ENCODE measurements at places on chromosomes 11 and 22. TPM values are rescaled to one million over a fixed set of nuclear protein-coding genes. Genes with fewer than 3 reads are reported as not detected.

NFAM1 gene
- total RNA-seq: not detected

RTN4RL2 gene
- total RNA-seq: not detected

- no peak for DNase-seq
These were observed 19.6 kb downstream of the THAP12 start for GRCh38 chr11:76361374-76361773.

DNA sequence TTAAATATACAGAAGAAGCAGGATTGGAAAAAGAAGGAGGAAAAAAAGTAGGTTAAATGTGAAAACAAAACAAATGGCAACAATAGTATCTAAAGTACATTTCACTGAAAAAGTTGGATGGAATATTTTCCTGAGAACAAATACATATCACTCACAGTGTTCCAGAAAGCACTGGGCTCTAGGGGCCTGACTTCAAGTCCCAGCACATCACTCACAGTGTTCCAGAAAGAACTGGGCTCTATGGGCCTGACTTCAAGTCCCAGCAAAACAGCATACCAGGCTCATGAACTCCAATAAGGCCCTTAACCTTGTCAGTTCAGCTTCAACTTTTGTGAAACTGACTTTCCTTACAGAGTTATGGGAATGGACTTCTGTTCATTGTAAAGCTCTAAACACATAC lies 46.0 kb upstream of the CCDC34 start:
- no peak for DNase-seq

CACNA1I gene
- not detected for total RNA-seq

OR8D4 gene
- total RNA-seq: not detected

DNA sequence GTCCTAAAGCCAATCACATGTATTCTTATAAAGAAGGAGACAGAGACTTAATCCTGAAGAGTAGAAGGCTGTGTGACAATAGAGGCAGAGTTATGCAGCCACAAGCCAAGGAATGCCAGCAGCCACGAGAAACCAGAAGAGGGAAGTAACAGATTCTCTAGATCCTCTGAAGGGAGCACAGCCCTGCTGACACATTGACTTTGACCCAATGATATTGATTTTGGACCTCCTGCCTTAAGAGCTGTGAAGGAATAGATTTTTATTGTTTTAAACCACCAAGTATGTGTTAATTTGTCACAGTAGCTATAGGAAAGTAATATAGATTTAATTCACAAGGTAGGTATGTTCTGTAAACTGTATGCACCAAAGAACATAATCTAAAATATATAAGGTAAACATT lies 103.6 kb downstream of the TTC17 start:
- no peak for DNase-seq
